ENCODE measurements at places on chromosomes 16 and 17. TPM values are rescaled to one million over a fixed set of nuclear protein-coding genes. Genes with fewer than 3 reads are reported as not detected.
A peak's percentile ranks its signal among the peaks of the same experiment; 100 is the strongest.

GRCh38 chr16:72247821-72248253 is 75.9 kb upstream of the PMFBP1 start:
- peak; percentile 66 for DNase-seq

- no peak for DNase-seq
These were observed 10.9 kb downstream of the HSPB9 start for GRCh38 chr17:42133461-42134041.

Gene SNAI3
- not detected for total RNA-seq

- DNase-seq = no peak
These were observed 563.9 kb downstream of the TMEM114 start for GRCh38 chr16:8026450-8026849.

GRCh38 chr16:70659953-70660671 is 13.8 kb downstream of the IL34 start:
- peak; percentile 60 for DNase-seq

GRCh38 chr16:57866529-57866918 is 64.2 kb upstream of the KIFC3 start:
- no peak for DNase-seq

Gene KRTAP9-2
- total RNA-seq = not detected

DNA sequence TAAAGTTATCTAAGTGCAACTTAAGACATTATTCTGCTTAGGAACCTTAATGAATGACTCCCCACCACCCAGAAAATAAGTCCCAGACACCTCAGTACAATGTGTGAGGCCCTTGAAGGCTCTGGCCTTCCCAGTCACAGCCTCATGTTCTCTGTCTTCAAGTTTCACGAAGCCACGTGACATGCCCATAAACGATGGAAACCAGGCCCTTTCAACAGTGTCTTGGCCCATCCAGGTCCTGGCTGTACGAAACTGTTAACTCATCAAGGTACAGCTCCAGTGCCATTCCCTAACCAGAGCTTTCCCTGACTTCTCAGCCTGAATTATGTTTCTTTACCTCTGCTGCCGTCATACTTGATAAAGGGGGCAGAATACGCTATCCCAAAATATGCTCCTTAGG is 69.0 kb downstream of the ARHGAP17 start:
- no peak for DNase-seq

GRCh38 chr16:87145181-87146176 is 171.7 kb downstream of the C16orf95 start:
- DNase-seq = no peak

Gene CENPT
- 45.3 TPM for total RNA-seq

DNA sequence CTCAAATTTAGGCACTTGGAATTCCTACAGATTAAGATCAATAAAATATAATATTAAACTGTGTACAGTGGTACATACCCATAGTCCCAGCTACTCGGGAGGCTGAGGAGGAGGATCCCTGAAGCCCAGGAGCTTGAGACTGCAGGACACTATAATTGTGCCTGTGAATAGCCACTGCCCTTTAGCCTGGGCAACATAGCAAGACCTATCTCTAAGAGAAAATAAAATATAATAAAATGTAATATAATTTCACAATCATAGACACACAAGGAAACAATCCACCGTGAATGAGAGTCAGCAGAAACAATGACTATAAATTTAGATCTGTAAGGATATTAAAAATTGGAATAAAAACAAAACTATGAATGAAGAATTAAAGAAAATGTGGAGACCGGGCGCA is 10.0 kb upstream of the TNK1 start:
- no peak for DNase-seq

Gene GP2
- not detected for total RNA-seq

DNA sequence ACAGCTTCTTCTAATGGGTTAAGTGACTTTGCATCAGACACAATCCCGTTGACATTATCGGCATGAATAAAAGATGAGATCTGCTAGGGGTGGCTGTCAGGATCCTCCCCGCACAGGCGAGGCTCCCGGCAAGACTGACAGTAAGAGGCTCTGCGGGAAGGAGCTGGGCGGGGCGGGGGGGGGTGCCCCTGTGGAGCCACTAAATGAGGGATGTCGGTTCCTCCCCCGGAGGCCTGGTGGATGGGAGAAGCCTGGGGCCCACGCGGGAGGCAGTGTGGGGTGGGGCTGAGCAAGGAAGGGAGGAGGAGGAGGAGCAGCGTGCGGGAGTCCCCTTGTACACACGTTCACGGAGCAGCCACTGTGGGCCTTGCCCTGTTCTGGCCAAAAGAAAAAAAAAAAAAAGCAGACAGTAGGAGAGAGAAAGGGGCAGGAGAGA is 190.9 kb upstream of the GSE1 start:
- DNase-seq = peak; percentile 65

Gene CES4A
- 3.6 TPM for total RNA-seq

DNA sequence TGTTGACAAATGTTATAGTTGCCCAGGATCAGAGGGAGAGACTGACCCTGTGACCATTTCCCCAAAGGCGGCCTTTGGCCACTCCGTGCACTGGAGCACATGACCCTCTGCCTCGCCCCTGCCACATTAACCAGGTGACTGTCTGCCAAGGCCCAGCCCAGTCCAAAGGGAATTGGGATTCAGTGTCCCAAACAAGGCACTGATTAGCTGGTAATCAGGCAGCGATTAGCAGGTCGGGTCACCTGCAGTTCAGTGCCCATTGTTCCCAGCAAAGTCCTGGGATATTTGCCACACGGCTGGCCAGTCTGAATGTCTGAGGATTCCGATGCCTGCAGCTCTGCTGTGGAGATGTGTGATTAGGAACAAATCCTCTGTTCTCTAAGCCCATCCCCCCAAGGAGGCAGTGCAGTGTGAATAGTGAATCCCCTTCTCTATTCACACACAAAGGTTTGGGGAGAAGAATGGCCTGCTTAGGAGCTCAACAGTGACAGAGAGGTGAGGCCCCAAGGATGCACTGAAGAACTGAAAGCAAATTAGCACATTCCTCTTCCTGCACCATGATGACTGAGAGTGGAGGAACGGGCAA is 123.1 kb upstream of the MAF start:
- no peak for DNase-seq

- no peak for DNase-seq
These were observed 17.2 kb downstream of the CD300LB start for GRCh38 chr17:74513987-74514631.

Gene UNC45B
- not detected for total RNA-seq

GRCh38 chr16:79790854-79791253 is 190.3 kb upstream of the MAF start:
- DNase-seq = no peak

DNA sequence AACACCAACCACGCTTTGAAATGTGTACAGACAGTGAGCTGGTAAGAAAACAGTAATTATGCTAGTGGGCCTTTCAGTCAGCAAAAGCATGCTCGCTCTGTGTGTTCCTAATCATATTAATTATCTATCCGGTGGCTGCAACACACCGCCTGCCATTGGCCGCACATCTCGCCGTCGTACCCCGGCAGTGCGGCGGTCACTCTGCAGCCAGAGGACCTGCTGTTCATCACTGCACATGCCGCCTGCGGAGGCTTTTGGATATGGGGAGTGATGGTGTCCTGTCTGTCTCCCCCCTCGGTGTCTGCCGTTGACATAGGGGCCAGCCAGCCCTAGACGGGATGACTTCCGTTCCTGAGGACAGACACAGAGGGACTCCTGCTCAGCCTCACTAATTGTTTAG is 68.5 kb downstream of the RPA1 start:
- DNase-seq = no peak

- no peak for DNase-seq
These were observed 5.7 kb downstream of the SNX11 start for GRCh38 chr17:48113201-48113676.

DNA sequence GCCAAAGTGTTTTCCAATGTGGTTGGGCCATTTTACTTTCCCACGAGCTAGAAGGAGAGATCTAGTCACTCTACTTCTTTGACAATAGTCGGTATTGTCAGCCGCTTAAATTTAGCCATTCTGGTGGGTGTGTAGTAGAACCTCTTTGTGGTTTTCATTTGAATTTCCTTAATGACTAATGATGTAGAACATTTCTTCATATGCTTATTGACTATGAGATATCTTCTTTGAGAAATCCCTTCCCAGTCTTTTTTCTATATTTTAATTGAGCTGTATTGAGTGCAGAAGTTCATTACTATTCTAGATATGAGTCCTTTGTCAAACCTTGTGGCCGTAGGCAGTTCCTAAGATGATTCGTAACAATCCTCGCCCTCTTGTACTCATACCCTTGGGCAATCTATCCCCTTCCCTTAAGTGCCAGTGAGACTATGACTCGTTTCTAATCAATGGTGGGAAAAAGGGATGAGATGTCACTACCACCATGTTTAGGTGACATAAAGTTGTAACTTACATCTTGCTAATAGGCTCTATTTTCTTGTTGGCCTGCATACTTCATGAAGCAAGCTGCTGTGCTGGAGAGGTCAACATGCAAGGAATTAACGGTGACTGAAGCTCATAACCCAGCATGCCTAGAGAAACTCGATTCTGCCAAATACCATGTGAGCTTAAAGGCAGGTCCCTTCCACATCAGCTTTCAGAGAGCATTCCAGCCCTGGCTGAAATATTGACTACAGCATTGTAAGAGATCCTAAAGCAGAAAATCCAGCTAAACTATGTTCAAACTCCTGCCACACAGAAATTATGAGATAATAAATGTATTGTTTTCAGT is 817.9 kb upstream of the SOX9 start:
- DNase-seq = no peak

GRCh38 chr17:7403043-7403726 is 712 bp downstream of the TMEM256 start:
- DNase-seq = peak; percentile 88

DNA sequence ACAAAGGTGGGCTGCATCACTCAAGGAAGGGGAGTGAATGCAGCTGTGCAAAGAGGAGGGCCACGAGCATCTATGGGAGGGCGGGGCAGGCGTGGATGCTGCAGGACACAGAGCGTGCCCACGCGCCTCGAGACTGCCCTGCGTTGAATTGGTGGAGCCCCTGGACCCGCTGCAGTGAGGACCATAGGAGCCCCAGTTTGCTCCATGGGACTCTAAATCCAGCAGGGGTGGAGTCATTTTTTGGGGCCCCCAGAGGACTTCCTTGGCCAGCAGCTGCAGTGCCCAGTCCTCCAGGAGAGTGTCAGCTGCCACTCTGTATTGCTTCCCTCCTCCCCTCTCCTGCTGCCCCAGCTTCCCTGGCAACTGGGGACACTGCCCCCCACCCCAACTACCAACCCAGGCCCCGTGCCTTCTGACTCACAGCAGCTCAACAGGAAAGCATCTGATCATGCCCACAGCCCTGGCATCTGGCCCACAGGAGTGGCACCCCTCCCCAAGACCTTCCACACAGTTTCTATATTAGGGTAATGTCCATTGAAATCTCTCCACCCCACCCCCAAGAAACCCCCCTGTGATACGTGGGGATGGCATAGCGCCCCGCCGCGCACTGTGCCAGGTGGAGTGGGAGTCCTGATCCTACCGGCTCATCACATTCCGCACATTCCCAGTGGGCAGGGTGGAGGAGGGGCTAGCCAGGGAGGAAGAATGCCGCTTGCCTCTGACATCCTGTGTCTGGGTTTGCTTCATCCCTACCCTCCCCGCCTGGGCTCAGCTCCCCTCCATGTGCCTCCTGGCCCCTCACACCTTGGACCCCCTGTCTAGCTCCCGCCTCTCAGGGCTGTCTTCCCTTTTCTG is 27.8 kb upstream of the ITGA3 start:
- DNase-seq = no peak

GRCh38 chr17:46122486-46122871 is 70.8 kb downstream of the KANSL1 start:
- DNase-seq = no peak

DNA sequence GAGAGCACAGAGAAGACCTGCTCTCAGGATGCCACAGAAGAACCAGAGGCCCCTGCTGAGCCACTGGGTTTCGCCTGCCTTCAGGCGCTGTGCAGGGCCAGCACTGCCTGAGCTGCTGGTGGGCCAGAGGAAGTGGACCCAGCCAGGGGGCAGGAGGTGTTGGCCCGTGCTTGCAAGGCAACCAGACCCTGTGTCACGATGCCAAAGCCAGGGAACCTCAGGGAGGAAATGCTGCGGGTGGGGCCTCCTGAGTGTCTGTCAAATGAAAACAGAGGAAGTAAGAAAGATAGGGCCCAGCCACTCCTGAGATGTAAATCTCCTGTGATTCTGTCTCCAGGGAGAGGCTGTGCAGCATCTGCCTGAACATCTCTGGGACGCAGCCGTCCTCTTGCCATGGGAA is 58.1 kb upstream of the ADORA2B start:
- DNase-seq = no peak

DNA sequence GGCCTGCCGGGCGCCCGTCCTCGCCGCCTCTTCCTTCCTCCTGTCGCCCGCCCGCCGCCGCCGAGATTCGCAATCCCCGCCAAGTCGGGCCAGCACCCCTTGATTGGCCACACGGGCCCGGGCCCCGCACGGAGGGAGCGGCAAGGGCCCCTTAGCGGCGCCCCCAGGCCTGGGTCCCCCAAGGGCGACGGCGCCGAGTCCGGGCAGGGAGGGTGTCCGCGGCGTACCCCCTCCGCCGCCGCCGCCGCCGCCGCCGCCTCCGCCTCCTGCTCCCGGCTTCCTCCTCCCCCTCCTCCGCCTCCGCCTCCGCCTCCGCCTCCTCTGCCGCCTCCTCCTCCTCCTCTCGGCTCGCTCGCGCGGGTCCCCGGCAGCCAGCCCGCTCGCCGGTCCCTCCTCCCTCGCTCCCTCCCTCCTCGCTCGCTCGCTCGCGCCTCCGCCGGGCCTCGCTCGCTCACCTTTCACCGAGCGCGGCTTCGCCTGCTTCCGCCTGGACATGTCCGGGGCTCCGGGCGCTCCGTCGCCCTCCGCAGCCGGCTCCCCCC is 561 bp downstream of the ZNF423 start:
- DNase-seq = peak; percentile 94

DNA sequence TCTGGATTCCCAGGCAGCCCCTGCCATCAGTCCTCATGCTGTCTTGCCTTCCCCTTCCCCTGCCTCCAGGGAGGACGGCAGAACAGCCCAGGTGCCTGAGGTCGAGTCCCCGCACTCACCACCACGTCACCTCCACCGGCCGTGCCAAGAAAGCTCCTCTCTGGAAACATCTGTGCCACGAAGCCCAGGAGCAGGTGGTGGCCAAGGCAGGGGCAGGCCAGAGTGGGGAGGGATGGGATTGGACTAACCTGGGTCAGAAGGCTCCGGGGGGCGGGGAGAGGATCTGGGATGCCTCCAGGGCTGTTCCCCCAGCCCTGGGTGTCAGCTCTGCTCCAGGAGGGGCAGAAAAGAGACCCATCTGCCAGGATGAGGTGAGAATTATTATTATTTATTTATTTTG is 7.4 kb upstream of the DPEP1 start:
- no peak for DNase-seq
